ENCODE measurements at places on chromosomes 1 and 21.

- no peak for DNase-seq
These were observed at the start of gene CAMK2N1 for GRCh38 chr1:20485527-20486456. Gene CAMK2N1, minus strand, starts transcription at chr1:20486210. Its CDS starts 831 bp downstream, at chr1:20485379.

- DNase-seq: no peak
These were observed 28.1 kb upstream of the AK4 start for GRCh38 chr1:65119951-65120350.

DNA sequence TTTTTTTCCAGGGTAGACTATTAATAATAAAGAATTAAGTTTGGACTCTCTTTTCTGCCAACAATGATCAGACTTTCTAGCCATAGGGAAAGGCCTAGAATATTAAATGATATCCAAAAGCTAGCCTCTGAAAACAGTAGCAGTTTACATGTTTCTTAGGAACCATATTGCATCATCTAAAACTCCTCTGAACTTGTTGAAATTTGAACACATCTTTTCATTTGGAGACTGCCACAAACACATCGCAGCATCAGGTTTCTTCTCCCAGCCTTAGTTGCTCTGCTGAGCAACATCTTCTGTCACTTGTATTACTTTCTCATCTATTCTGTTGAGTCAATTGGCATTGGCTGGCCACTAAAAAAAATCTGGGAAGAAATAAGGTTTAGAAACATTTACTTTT lies 63.2 kb upstream of the GNG4 start:
- no peak for DNase-seq

DNA sequence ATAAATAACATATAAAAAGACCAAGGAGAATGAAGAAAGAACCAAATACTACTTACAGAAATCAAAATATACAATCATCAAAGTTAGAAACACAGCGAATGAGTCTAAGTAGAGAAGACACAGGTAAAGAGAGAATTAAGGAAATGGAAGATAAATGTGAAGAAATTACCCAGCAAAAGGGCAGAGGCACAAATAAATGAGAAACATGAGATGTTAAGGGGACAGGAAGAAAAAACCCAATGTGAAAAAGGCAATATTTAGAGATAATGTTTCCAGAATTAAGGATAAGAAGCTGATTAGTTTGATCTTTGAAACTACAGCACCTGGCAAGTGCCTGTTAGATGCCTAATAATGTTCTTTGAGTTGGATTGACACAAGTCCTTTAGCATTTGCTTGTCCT lies 40.9 kb downstream of the CCN1 start:
- no peak for DNase-seq

DNA sequence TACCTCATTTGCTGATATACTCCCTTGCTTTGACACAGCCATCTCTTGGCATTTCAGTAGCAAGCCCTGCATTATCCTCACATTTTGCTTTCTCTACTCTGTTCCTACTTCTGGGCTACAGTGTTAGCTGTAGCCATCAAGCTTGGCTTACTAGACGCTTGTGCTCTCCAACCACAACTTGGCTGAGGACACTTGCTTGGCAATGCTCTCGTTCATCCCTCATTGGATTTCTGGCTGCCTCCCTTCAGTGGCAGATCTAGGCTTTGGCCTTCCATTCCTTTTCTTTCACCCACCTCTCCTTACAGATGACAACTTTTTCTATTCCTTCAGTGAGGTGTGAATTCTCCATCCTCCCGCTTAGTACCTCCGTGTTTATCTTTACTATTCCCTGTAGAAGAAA lies 428.7 kb upstream of the LRRC7 start:
- no peak for DNase-seq

DNA sequence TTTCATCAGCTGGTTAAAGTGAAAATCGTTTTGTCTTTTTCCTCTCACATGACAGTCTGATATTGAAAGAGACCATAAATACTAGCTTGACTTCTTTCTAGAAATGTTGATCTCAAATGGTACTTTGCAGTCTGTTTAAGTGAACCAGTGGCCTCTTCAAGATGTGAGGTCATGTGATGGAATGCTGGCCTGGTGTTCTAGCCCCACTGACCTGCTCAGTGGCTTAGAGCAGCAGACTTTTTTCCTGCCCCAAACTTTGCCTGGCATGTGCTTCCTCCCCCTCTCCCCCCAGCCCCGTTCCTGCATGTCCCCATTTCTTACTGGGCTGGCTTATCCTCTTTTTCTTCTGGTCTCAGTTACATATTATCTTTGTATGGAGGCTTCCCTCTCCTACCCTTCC lies 34.3 kb downstream of the ZYG11A start:
- DNase-seq: no peak

GRCh38 chr1:24321126-24321525 lies 2.0 kb downstream of the GRHL3 start:
- DNase-seq: no peak

- DNase-seq: no peak
These were observed 134.5 kb downstream of the LIPI start for GRCh38 chr21:14076143-14076806.

DNA sequence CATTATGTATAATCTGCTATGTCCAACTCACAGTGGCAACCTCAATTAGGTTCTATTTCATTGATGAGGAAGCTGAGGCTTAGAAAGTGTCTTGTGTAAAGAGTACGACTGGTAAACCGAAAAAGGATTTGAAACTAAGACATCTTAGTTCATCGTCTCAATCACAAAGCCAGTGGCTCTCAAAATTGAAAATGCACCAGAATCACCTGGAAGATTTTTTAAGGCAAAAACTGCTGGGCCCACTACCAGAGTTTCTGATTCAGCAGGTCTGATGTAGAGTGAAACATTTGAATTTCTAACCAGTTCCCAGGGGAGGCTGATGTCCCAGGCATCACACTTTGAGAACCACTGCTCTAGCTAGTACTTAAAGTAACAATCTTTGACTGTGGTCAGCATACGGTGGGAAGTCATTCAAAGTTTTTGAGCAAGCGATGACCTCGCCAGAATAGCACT lies 5.2 kb upstream of the LRRC53 start:
- no peak for DNase-seq

- DNase-seq: no peak
These were observed 228.6 kb downstream of the GRIK1 start for GRCh38 chr21:29711236-29711635.

- no peak for DNase-seq
These were observed 64.1 kb downstream of the TIAM1 start for GRCh38 chr21:31279986-31280385.

DNA sequence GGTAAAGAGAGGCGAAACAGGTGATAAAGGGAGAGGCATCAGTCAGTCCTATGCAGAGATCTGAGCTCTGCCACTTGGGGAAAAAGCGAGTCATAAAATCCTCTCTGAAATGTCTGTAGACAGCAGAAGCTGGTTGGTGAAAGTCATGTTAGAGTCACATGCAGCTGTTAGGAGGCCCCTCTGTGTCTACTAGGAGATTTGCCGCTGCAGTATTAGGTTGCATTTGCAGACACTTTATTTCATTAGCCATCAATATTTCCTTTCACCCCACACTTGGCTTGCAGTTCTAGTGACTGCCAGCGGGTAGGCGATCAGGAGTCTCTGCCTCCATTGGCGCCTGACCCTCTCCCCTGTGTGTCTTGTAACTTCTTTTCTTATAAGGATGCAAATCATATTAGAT lies 16.2 kb downstream of the ATP1A4 start:
- no peak for DNase-seq

- no peak for DNase-seq
These were observed 37.5 kb downstream of the PGM1 start for GRCh38 chr1:63630666-63631065.

DNA sequence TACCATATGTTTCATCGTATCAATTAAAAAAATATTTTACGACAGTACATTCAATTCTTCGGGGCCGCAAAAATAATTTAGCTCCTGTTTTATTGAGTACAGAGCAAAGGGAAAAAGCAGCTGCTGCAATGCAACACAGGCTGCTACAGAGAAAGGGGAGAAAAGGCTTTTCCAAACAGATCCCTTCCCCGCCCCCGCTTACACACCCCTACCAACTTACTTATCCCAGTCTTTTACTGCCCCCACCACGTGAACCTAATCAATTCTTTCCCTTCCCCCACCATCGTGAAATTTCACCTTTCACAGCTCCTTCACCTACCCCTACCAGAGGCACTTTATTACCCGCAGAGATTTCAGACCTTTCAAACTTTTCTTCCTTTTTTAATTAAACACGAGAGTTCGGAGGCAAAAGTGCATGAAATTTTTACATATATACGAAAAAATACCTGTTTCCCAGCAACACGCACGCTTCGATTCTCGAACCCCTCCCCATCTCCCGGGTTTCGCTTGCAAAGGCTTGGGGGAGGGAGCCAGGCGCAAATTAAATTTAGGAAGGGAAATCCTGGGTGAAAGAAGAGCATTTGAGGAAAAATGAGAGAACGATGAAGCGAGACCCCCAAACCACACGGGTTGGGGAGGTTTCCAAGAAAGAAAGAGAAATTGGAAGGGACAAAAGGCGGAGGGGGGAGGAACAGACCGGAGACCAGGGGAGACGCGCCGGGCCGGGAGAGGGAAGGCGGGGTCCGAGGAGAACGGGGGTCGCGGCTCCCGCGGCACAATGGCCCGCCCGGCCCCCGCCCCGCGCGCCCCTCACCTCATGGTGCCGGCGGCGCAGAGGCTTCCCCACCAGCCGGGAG lies 823 bp downstream of the ENAH start:
- DNase-seq: no peak

DNA sequence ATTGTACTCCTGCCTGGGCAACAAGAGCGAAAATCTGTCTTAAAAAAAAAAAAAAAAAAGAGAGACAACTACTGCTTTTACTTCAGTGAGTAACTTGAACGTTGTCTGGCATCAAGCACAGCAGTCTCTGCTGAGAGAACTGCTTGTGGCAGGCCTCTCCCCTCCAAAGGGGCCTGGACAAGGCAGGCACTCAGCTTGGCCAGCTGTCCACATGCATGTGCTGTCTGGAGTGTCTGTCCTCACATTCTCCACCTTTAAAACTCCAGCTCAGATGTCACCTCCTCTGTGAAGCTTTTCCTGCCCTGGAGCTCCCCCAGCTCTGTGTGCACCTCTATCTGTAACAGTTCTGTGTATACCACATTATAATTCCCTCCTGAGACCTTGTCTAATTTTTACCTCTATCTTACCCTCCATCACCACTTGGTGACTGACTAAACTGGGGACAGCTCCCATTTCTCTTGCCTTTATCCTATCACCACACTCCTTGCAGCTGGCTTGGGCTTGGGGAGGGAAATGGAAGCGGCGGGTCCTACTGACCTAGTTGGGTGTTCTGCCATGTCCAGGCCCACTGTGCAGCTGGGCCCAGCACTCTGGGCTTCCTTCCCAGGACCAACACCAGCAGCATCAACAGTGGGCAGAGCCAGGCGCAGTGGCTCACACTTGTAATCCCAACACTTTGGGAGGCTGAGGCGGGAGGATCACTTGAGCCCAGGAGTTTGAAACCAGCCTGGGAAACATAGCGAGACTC lies 71.4 kb upstream of the ARTN start:
- no peak for DNase-seq

- DNase-seq: no peak
These were observed 1.5 kb upstream of the RUNX1 start for GRCh38 chr21:35050348-35051286.

DNA sequence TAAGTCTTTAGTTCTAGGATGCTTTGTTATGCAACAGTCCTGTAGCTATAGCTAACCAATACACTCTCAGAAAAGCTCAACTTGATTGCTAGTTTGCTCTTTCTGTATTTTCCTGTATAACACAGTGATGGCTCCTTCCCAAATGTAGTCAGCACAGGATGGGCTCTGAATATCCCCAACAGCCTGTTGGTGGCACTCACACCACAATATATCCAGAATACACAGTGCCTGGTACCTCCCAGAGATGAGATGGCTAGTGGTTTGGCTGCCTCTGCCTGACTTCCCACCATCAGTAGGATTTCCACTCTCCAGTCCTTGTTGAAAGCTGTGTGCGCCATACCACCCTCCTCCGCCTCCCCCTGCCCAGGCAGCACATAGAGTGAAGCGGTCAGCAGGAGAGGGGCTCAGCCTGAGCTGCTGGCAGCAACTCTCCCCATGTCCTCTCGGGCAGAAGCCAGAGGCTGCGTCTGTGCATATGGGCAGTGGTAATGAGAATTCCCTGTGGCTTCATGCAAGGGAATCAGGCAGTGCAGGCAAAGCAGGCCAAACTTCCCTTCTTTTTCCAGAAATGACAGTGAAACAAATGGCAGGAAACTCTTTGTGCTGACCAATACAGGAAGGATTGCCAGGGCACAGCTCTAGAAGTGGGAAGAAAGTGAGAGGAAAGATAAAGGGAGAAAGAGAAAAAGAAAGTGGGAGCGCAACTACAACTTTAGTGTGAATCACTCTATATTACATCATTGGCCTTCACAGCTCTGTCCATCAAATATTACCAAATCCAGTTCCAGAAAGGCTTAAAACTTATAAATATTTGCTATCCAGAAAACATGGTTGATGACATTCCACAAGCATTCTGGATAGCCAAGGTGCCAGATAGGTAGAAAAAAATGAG lies 49.7 kb downstream of the LMX1A start:
- no peak for DNase-seq

GRCh38 chr1:236099355-236099974 lies 34.6 kb upstream of the NID1 start:
- no peak for DNase-seq

- DNase-seq: no peak
These were observed 46.3 kb upstream of the AKT3 start for GRCh38 chr1:243896313-243896712.

DNA sequence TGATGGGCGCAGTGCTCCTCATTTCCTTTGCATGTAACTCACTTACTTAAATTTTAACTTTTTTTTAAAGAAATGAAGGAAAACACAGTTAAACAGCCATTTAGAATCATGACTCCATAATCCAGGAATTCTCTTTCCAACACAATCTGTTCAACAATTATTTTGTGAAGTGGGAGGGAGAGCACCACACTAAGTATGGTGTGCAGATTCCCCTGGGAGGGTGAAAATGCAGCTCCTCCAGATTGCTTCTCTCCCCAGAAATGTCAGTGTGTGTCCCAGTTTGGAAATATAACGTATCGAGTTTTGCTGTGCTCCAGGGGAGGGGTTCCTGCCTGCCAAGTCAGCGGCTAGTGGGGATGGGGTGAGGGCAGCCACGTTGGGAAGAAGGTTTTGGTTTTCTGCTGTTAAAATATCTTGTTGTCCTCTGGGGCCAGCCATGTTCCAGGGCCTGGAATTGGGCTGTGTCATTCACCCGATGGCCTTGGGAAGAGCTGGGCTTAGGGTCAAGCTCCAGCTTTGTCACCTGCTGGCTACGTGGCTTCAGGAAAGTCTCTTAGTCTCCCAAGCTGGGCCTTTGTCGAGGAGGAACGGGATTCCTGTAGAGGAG lies 17.3 kb upstream of the DISP3 start:
- no peak for DNase-seq

DNA sequence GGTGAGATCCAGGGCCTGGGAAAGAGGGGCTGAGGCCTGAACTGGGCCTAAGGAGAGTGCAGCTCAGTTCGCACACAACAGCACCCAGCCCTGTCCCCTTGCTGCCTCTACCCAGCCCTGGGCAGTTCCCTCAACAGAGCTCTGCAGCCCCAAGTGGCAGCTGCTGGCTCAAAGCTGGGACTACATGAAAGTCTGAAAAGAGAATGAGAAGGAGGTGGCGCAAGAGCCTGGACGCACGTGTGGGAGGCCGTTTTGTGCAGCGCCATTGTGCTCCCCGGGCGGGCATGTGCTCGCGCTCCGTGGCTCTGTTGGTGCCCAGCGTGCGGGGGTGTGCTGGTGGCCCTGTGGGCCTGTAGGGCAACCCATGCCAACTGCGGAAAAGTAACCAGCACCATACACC lies 10.3 kb downstream of the GPR37L1 start:
- no peak for DNase-seq

All from stimulated activated CD4-positive, alpha-beta T cell treated with anti-CD3 and anti-CD28 coated beads, TNF-alpha, amount 100 ng/mL, for 24 hours (primary cell).